T-helper 17 cell (primary cell): ENCODE measurements at places on chromosomes 5 and 9.

GRCh38 chr5:166499447-166500240 is 1791.8 kb upstream of the WWC1 start:
- no peak for DNase-seq

GRCh38 chr5:77076961-77077828 is 9.9 kb downstream of the ZBED3 start:
- DNase-seq, result peak; percentile 42

DNA sequence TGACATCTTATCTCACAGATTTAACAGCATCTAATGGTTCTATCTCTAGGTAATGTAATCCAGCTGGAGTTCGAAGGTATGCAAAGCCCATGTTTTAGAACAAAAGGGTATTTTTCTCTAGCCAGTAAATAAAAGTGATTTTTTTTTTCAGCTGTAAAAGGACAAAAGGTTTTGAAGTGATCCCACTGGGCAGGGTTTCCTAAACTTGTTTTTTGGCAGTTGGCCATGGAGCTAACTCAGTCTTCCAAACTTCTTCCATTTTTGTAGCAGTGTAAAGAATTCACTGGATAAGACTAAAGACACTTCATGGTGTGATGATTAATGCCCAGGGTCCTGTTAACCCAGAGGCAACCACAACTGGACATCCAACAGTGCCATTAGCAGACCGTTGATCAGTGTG is 63.8 kb downstream of the TMEM252 start:
- no peak for DNase-seq

DNA sequence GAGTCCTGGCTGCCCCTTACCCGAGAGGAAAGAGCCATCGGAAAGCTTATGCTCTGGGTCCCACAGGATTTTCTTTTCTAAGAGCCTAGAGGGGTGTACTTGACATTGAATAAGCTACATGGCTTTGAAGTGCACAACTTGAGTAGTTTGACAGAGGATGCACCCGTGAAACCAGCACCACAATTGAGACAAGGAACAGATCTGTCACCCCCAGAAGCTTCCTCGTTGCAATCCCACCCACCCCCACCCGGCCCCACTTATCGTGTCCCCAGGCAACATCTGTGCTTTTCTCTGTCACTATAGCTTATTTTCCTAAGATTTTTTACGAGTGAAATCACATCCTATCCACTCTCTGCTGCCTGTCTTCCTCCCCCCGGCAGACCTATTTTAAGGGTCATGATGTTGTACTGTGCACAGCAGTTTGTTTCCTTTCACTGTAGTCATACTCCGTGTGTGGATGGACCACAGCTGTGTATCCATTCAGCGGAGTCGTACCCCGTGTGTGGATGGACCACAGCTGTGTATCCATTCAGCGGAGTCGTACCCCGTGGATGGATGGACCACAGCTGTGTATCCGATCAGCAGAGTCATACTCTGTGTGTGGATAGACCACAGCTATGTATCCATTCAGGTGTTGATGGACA is 8.8 kb upstream of the FCN2 start:
- no peak for DNase-seq

DNA sequence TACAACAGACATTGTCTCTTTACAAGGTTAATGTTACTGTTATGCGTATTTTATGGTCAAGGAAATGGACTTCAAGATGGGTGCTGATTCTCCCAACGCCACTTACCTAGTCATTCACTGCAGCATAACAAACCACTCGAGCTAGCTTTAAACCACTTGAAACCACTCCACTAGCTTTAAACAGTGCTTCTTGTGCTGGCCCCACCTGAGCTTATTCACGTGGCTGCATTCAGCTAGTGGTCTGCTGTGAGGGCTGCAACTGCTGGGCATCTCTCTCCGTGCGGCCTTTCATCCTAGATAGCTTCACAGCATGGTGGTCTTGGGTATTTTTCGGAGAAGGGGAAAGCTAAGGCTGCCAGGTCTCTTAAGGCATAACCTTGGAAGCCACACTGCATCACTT is 3.5 kb upstream of the HRH2 start:
- DNase-seq, result no peak

- no peak for DNase-seq
Measured at GRCh38 chr5:1827886-1828397, 26.7 kb downstream of the NDUFS6 start.

DNA sequence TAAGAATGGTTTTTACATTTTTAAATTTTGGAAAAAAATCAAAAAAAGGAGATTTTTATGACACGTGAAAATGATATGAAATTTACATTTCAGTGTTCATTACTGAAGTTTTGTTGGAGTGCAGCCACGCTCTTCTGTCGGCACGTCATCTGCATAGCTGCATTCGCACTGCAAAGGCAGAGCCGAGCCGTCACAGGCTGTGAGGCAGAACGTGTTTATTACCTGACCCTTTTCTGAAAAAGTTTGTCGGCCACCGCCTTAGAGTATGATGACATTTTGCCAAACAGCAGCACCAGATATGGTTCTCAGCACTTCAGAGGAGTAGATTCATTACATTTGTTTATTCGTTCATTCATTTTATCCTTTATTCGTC is 24.1 kb downstream of the HRH2 start:
- DNase-seq, result no peak

DNA sequence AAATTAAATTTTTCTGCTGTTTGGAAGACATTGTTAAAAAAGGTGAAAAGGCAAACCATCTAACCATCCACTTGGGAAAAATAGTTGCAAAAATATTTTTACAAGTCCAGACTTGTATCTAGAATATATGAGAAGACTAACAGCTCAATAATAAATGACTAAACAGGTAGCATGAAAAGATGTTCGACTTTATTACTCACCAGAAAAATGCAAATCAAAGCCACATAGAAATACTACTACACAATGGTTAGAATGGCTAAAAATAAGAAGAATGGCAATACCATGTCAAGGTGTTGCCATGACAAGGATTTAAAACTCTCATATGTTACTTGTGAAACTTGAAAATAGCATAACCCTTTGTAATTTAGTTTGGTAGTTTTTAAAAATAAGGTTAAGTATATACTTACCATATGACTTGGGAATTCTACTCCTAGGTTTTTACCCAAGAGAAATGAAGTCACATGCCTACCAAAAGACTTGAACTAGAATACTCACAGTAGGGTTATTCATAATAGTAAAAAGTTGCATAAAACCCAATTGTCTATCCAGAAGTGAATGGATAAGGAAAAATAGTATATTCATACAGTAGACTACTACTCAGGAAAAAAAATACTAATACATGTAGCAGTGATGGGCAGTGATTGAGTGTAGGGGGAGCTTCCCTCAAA is 93.8 kb downstream of the VPS13A start:
- DNase-seq, result no peak

GRCh38 chr9:106773750-106774149 is 89.2 kb upstream of the ZNF462 start:
- no peak for DNase-seq

DNA sequence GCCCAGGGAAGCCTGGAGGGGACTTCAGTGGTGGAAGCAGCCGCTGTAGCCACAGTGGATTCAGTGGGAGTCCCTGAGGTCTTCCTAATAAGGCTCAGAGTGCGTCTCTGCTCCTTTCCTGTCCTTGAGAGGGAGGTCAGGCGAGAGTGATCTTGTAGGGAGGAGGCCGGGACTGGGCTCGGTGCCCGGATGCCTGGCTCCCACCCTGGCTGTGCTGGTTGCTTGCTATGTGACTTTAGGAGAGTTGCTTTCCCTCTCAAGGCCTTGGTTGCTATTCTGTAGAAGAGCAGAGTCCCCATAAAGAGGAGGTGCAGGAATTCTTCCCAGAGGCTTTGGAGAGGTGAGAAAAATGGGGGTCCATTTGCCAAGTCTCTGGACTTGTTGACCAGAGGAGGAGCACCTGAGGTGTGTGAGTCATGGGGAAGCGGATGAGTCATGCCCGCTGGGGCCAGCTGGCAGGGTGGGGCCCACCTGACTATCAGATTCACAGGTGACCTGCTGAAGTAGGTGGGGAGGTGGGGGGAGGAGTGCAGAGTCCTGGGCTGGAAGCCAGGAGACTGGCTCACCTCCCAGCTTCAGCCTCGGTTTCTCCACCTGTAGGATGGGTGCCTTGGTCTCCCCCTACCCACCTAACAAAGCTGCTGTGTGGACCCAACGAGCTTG is 13.8 kb downstream of the GSN start:
- no peak for DNase-seq

- no peak for DNase-seq
Measured at GRCh38 chr5:40622463-40623252, 57.1 kb upstream of the PTGER4 start.

- no peak for DNase-seq
Measured at GRCh38 chr5:134063188-134063820, 51.2 kb upstream of the TCF7 start.

DNA sequence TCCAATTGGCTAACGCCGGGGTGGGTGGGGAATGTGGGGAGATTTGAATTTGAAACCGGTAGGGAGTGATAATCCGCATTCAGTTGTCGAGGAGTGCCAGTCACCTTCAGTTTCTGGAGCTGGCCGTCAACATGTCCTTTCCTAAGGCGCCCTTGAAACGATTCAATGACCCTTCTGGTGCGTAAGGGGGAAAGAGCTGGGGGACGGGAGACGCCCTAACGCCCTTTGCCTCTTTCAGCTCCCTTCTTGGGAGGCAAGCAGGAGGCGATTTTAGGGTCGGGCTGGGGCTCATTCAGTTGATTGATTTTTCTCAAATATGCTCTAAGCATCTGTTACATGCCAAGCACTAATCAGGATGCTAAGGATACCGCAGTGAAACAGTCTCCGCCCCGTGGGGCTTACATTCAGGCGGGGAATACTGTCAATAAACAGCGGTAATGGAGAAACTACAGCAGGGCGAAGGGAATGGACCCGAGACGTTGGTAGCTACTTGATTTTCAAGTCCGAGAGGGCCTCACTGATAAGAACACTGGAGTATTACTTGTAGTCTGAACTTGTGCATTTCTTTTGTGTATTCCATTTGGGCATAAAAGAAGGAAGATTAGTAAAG is at the start of gene HMMR:
Gene HMMR (plus strand): TSS at position 71 of the 610 bp plus-strand sequence. CDS start 61 bp downstream, at position 132.
- DNase-seq, result no peak

DNA sequence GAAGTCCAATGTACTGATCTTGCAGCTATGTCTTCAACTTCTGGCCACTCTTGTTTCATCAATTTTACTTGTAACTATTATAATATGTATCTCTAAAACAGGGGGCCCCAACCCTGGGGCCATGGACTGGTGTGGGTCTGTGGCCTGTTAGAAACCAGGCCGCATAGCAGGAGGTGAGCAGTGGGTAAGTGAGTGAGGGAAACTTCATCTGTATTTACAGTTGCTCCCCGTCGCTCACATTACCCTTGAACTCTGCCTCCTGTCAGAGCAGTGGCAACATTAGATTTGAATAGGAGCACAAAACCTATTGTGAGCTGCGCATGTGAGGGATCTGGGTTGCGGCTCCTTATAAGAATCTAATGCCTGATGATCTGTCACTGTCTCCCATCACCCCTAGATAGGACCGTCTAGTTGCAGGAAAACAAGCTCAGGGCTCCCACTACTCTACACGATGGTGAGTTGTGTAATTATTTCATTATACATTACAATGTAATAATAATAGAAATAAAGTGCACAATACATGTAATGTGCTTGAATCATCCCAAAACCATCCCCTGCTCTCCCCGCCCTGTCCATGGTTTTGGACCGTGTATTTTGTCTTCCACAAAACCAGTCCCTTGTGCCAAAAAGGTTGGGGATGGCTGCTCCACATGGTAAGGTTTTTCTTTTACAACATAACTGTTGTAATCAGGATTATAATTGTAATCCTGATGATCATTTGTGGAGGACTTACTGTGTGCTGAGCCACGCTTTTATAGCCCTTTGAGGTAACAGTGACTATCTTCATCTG is 26.9 kb upstream of the SH3PXD2B start:
- DNase-seq, result no peak

GRCh38 chr5:78243639-78244038 is 50.9 kb downstream of the AP3B1 start:
- DNase-seq, result no peak

DNA sequence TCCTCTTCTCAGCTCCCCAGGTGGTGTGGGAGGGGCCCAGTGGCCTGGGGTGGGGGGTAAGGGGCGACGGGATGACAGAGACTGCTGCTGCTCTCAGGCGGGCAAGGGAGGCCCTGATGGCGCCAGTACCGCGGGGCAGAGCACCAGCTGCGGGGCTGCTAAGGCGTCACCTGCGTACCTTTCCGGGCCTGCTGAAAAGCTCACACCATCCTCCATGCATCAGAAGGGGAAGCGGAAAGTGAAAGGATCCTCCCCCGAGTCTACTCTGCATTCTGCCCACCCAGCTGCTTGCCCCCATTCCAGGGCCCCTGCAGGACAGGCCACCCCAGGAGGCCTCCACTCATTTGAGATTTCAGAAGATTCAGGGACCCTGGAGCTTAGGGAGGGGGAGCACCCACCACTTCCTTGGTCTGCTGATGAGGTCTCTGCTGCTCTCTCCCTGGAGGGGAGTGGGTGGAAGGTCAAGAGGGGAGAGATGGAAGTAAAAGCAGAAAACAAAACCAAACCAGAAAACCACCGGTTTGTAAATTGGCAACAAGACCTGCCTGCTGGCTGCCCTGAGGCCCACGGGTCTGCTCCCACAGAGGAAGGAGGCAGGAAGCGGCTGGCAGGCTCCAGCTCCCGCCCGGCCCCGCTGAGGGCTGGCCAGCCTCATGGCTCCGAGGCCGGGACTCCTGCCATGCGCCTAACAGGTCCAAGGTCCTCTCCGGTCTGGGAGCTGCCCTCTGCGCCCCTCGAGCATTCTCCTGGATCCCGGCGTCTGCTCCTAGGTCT is 33.6 kb downstream of the PRRT1B start:
- no peak for DNase-seq

GRCh38 chr9:125504616-125505015 is 202.4 kb downstream of the MAPKAP1 start:
- DNase-seq, result no peak

GRCh38 chr5:90637731-90638130 is 79.1 kb downstream of the ADGRV1 start:
- no peak for DNase-seq

DNA sequence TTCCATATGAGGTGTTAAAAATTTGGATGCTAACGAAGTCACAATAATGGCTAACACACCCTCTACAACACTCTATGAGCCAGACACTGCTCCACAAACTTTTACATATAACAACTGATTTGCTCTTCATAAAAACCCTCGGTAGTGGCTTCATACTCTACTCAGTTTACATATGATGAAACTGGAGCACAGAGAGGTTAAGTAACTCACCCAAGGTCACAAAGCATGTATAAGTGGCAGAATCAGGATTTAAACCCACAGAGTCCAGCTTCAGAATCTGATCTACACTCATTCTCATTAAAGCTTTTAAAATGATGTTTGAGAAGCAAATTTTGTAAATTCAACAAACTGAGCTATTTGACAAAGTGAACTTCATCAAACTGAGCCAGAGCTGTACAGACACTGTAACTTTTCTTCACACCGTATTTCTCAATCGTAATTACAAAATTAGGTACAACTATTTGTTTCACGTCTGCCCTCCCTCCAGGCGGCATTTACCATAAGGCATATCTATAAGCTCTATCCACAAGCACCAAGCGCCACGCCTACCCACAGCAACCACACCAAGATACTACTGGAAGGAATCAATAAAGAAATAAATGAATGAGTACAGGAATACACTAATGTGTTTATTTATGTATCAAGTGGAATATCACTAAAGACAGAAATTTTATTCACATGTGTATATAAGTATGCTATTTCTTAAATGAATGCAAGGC is 24.3 kb downstream of the TTC39B start:
- no peak for DNase-seq

DNA sequence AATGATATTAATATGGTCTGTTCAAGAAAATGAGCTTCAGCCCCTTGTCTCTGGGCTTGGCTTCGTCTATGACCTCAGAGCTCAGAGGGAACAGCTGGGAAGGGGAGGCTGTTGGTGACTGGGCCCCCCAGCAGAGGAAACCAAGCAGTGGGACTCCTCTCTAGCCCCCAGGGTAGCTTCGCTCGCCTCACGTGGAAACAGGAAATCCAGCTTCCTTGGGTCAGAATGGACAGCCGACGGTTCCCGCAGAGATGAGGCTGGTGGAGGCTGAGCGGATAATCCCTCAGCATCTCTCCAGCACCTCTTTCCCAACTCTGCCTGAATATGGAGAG is 37.2 kb upstream of the ICE1 start:
- no peak for DNase-seq
